ENCODE measurements at places on chromosomes 1 and 21. TPM values are rescaled to one million over a fixed set of nuclear protein-coding genes. Genes with fewer than 3 reads are reported as not detected.

Gene KPRP
- total RNA-seq: not detected

Gene PHACTR4
- total RNA-seq: 15.1 TPM

Gene CD1B
- total RNA-seq: not detected

Gene C1orf141
- total RNA-seq: not detected

Gene TEDDM1
- total RNA-seq: not detected

Gene MEX3A
- total RNA-seq: 49.8 TPM

Gene LMNA
- total RNA-seq: 26.9 TPM

Gene LYPD8
- not detected for total RNA-seq

Gene IFI16
- total RNA-seq: 13.4 TPM

Gene RHBDL2
- total RNA-seq: 0.18 TPM

Gene REN
- not detected for total RNA-seq

Gene TTC22
- 0.18 TPM for total RNA-seq

Gene KIF17
- 1.5 TPM for total RNA-seq

DNA sequence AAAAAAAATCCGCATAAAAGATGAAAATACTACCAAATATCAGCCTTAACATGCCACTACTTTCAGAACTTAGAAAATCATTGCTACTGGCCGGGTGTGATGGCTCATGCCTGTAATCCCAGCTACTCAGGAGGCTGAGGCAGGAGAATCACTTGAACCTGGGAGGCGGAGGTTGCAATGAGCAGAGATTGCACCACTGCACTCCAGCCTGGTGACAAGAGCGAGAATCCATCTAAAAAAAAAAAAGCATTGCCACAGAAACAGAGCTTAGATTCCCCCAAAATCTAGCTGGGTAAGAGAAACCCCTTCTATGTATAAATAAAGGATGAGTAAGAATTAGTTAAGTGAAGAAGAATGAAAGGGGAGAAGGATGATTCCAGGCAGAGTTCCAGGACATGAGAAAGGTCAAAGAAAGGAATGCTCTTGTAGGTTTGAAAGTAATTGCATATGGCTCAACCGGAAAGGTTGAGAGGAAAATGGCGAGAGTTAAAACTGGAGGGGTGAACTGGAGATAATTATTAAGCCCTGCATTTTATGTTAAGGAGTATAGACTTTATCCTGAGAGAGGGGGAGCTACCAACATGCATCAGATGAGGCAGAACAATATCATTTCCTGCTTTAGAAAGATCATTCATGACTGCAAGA, 19.7 kb upstream of the NRDC start:
- DNase-seq: no peak

- no peak for DNase-seq
These were observed 44.8 kb downstream of the LHX9 start for GRCh38 chr1:197961933-197962332.

GRCh38 chr21:34900376-34900775, 148.7 kb downstream of the RUNX1 start:
- DNase-seq: no peak

GRCh38 chr1:116254776-116255175, 118.3 kb upstream of the ATP1A1 start:
- no peak for DNase-seq

DNA sequence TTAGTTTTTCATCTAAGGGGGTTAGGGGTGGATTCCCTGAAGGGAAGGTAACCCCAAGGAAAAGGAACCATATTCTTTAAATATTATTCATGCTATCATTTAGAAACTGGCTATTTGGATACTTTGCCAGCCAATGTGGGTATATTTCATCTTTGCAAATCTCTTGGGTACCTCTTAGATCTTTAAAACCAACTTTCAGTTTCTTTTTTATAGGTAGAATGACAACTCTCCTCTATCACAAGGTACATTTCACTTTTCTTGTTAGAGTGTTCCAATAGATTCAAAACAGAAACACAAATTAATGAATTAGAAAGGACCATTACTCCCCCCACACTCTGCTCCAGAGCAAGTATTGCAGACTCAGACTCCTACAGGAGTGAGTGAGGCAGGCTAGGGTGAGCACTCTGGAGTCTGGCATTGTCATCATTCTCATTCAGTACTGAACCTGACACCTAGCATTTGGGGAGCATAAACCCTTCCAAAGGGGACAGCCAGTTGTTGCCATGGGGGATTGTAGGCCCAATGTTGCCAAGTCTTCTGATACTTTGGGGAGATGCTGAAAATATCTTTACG, 43.0 kb downstream of the MACO1 start:
- no peak for DNase-seq

DNA sequence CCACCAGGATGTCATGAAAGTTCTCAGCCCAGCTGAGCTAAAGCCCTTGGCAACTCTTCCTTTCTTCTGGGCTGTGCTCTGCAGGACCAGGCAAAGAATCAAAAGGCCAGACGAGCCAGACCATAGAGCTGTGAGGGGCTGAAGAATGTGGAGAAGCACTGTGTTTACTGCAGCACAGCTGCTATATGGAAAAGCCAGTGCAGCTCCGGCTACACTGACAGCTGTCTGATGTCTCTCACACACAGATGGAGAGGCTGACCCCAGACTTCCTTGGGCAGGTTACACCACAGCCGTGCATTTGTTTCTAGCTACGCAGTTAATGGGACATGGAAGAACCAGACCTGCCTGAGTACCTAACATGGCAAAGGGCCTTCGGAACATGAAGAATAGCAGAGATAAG, 40.3 kb downstream of the CD247 start:
- no peak for DNase-seq

- DNase-seq: no peak
These were observed 251.1 kb upstream of the JUN start for GRCh38 chr1:59034925-59035324.

GRCh38 chr1:26070296-26070962, 3.0 kb upstream of the TRIM63 start:
- DNase-seq: no peak

DNA sequence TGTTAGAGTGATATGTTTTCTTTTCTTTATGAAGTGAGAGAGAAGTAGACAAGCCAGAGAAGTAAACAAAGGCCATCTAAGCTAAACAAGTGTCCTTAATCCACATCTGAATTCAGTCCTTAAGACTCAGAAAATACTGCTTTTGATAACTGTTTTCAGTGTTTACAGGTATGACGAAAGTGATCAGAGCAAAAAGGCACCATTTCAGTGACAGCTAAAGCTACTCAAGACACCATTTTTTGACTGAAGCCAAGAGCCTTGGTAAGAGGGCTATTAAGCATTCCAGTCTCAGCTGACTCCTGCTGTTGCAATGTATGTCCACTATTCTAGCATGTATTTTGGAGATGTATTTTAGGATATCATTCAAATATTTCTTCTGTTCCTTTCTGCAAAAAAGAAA, 4.1 kb downstream of the KMO start:
- no peak for DNase-seq

DNA sequence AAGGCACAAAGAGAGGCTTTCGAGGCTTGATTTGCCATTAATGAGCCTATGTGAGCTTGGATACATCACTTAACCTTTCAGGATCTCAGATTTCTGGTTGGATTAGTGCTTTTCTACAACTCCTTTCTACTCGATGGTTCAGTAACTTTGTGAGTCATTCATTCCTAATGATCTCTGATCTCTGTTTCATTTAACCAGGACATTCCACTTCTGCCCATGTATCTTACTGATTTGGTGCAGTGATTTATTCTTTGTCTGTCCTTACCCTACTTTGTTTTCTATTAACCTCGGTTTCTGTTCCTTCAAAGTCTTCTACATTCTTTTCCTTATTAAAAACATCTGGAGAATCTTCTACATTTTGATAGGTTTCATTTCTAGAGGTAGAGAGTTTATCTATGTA, 94.6 kb upstream of the ZBTB18 start:
- no peak for DNase-seq

GRCh38 chr1:12172042-12172851, 5.5 kb downstream of the TNFRSF1B start:
- DNase-seq: no peak

GRCh38 chr1:189374816-189375215, 1102.8 kb downstream of the BRINP3 start:
- DNase-seq: no peak

DNA sequence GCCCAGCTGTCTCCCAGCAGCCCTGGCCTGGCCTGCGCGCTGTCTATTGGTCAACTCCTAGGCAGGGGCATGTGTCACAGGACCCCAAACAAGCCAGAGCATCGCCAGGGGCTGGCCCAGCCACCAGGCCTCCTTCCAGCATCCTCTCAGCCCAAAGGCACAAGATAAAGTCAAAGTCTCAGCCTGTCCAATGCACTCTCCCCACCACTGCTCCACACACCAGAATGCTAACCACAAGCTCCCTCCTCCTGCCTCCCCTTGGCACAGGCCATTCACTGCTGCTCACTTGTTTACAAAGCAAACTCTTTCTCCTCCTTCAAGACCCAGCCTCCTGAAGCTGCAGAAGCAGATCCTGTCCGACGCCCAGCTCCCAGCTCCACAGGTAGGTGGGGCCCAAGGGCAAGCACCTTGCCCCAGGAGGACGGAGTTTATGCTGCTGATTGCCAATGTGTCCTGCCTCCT, 133.4 kb downstream of the DMRTB1 start:
- no peak for DNase-seq

GRCh38 chr1:56584910-56585528, 5.7 kb upstream of the PLPP3 start:
- DNase-seq: peak; percentile 58

DNA sequence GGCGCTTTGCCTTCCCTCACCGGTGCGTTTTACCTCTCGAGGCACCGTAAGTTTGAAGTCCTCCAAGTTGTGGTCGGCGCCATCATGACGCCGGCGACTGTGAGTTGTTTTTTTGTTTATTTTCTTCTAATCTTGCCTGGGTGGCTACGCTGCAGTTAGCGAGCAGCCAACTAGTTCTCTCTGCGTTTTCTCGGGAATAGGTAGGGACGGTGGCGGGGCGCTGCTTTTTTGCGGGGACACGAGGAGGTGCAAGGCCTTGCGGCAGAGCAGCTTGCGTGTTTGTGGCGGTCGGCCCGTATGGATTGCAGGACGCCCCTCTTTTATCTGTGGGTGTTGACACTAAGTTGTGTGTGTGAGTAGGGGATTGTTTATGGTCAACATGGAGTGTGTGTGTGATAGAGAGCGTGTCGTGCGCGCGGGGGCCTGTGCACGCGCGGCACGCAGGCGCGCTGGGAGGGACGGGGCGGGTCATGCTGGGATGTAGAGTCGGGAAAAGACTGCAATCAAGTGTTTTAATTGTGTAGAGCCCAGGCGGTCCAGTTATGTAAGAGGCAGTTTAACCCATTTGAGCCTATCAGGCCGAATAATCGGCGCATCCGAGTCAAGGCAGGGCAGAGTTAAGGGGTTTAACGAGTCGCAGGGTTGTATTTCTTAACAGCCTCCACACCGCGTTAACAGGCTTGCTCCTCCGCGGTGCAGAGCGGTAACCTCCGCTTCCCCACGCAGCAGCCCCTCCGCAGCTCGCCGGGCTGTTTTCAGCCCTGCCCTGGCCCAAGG, 1.2 kb upstream of the NEGR1 start:
- peak; percentile 84 for DNase-seq

GRCh38 chr1:24283326-24284155, 35.6 kb upstream of the GRHL3 start:
- DNase-seq: no peak

GRCh38 chr1:95247607-95248006, 13.6 kb downstream of the RWDD3 start:
- peak; percentile 21 for DNase-seq

GRCh38 chr1:109876617-109877316, 33.9 kb upstream of the CSF1 start:
- no peak for DNase-seq
